ENCODE measurements at places on chromosomes 4 and X.

- DNase-seq: peak; percentile 2
These were observed 28.5 kb downstream of the PHEX start for GRCh38 chrX:22060415-22061280.

GRCh38 chr4:105140684-105141490 is 5.8 kb upstream of the TET2 start:
- DNase-seq: no peak

DNA sequence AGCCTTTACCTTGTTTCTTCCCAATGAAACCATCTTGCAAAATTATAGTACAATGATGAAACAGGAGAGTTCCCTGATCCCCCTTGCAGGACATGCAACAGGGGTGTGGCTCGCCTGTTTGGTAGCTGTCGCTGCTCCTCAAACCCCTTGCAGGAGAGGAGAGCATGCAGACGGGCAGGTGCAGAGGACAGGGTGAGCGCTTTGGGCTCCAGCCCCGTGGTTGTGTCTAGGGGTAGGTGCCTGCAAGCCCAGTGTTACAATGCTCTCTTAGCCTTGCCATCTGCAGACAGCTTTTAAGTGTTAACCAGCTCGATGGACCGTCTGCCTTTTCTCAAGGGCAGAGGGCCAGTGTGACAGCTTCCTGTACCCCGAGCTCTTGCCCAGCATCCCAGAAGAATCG is 102.0 kb downstream of the TAB3 start:
- no peak for DNase-seq

DNA sequence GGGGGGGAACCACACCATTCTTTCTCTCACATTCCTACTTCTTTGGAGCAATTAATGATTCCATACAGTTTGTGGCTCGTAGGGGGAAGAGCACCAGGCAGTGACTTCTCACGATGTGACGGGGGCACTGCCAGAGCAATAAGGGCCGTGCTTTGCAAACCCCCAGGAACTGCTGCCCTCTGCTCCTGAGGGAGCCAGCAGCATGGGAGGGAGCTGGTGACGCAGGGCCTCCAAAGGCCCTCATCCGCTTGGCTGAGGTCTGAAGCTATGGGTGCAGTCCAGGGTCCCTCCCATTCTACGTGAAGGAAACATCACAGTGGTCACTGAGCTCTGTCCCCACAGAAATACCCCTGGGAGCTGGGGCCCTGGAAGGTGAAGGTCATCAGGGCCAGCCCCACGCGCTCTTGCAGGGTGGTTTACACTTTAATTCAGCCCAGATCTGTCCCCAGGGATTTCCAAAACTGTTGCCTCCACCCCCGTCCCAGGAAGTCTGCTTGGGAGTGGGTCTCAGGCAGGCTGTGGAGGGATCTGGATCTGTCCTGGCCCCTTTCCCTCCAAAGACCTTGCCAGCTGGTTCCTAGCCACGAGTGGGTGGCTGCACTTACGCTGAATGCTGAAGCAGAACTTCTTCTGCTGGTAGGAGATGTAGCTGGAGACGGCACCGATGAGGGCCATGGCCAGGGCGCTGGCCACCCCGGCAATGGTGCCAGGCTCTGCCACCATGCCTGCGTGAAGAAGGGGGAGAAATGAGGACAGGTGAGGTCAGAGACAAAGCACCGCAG is 82.6 kb downstream of the MTMR1 start:
- no peak for DNase-seq

DNA sequence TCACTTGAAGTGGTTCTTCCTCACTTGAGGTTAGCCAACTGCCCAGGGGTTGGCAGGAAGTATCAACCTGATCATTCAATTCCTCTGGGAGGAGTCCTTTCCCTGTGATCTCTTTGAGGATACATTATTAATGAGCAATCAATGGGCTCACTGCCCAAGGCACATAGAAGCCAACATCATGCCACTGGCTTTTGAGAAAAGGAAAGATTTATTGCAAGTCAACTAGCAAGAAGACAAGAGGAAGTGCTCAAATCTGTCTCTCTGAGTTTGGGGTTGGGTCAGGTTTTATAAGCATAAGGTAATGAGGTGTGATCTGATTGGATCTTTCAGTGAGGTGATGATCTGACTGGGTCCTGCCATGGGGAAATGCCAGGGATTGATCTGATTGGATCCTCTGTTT is 39.6 kb downstream of the FGFBP1 start:
- no peak for DNase-seq

GRCh38 chr4:1783970-1784369 is 9.1 kb upstream of the FGFR3 start:
- DNase-seq: no peak

- no peak for DNase-seq
These were observed 77.3 kb downstream of the FHDC1 start for GRCh38 chr4:153013202-153013977.

DNA sequence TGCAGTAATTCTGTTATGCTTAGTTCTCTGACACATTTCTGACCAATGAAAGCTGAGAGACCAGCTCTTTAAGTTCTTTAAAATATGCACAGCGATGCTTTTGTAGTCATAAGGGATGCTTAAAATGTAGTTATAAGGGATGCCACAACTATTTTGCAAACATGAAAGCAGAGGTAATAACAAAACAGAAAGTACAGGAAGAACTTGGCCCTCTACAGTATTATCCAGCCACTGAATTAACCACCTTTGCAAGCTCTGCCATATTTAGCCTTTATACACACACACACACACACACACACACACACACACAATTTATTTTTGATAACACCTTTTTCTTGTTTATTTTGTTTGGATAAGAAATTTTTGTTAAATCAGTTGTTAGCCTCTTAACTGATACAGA is 590.0 kb downstream of the FAT4 start:
- no peak for DNase-seq

DNA sequence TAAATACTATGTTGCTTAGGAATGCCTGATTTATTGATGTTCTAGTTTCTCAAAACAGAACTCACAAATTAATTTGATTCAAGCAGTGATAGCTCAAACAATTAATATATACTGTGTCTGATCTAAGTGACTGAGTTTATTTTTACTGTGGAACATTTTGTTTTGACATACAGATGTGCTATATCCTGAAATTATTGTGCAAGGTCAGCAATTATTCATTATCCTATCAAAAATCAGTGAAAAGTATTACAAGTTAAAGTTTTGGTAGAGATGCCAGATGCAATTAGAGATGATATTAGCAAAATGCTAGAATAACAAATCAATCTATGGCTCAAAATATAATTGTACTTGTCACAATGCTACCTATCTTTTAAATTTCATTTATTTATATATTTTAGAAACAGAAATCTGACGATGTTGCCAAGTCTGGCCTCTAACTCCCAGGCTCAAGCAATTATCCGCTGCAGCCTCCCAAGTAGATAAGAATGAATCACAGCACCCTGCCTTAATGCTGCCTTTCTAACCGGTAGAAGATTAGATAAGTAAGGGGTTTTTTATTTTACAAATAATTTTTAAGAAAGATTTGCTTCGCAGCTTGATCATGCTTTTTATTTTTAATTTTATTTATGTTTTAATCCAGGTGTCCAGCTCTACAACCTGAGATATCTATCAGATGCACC is 825.5 kb upstream of the NDST4 start:
- DNase-seq: no peak

GRCh38 chr4:16192631-16193518 is 33.4 kb downstream of the TAPT1 start:
- no peak for DNase-seq

DNA sequence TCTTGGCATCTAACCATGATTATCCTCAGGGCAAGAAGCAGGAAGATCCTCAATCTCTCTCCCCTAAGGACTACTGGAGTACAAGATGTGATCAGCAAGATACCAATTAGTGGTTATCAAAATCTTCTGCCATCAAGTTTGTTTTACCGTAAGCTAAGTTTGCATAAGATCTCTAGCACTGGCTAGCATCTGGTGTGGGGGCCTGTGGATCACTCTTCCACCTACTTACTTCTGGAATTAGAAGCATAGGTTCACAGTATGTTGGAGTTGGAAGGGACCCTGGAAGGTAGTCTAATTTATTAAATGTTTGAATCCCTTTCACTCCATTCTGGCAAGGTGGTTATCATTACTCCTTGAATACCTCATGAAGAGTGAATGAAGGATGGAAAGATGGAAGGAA is 93.3 kb upstream of the BANK1 start:
- DNase-seq: no peak

GRCh38 chrX:49762175-49762720 is 66.5 kb upstream of the PAGE1 start:
- no peak for DNase-seq

GRCh38 chr4:132180020-132180427 is 969.1 kb upstream of the PCDH10 start:
- no peak for DNase-seq

- DNase-seq: no peak
These were observed 123.2 kb downstream of the TRIML1 start for GRCh38 chr4:188262464-188262863.

DNA sequence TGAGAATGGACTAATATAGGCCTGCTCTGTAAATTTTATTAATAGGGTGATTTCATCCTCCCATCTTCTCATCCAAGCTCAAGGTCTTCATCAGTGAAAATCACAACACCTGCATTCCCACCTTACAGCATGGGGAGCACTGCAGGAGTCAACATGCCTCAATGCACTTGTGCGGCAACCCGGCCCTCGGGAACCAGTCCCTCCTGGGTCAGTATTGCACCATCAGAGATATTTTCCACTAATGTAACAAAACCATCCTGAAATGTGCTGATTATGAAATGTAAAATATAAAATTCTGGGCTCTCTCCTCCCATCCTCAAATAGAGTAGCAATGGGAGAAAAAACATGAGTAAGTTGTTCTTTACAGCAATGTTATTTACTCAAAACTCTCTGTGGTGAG is 13.0 kb downstream of the USP46 start:
- no peak for DNase-seq

GRCh38 chr4:5773271-5773555 is 62.2 kb downstream of the EVC start:
- no peak for DNase-seq

DNA sequence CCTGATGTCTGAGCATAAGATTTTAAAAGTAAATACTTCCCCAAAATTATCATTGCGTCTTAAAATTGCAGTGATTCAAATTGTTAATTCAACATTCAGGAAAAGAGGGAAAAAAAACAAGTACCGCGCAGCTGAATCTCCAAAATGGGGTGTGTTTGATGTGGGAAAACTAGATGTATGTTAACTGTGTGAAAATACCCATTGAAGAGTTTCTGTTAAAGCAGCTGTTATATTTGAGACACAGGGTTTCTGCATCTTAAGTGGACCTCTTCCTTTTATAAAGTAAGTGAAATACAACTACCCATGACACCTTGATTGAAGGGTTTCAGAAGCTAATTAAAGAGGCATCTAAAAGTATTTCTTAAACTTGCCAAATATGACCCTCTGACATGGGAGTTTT is 1186.1 kb downstream of the NLGN4X start:
- DNase-seq: no peak

DNA sequence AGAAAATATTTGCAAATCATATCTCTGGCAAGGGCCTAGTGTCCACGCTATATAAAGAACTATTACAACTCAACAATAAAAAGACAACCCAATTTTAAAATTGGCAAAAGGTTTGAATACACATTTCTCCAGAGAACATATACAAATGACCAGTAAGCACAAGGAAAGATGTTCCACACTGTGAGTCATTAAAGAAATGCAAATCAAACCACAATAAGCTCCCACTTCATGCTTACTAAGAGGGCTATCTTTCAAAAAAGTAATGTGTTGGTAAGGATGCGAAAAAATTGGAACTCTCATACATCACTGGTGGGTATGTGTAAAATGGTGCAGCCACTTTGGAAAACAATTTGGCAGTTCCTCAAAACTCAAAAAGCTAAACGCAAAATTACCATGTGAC is 884.0 kb upstream of the INTU start:
- DNase-seq: no peak

DNA sequence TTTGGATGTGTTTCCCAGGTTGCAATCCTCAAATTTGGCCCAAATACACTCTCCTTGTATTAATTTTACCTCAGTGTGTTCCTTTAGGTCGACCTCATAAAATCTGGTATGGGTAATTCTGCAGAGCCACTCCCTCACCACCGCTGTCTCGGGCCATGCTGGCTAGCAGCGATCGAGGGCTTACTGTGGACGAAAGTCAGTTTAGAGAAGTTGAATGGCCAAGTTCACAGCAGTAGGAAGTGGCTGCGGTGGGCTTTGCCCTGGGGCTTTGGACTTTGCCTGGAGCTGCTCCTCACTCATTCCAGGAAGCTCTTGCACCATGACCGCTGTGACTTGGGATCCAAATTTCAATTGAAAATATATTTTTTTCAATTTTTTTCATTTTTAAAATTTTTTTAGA is 19.6 kb downstream of the TMEM187 start:
- no peak for DNase-seq

DNA sequence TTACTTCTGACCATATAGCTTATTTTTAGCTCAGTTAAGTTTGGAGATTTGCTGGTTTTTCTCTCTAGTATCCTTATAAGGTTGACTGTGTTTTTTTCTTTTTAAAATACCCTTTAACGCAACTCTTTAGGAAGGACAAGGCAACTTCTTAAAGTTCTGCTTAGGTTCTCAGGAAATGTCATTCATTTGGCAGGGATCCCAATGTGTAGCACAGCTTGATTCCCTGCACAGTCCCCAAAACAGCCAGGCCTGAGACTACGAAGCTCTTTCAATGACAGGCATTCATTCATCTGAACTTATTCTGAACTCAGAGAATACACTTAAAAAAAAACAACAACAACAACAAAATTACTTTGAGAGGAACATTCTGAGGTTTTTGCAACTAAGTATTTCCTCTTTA is 1765.8 kb downstream of the PCDH7 start:
- no peak for DNase-seq

GRCh38 chr4:48509543-48509942 is 19.5 kb downstream of the ZAR1 start:
- DNase-seq: no peak

GRCh38 chr4:101801958-101802357 is 11.4 kb downstream of the BANK1 start:
- DNase-seq: no peak

DNA sequence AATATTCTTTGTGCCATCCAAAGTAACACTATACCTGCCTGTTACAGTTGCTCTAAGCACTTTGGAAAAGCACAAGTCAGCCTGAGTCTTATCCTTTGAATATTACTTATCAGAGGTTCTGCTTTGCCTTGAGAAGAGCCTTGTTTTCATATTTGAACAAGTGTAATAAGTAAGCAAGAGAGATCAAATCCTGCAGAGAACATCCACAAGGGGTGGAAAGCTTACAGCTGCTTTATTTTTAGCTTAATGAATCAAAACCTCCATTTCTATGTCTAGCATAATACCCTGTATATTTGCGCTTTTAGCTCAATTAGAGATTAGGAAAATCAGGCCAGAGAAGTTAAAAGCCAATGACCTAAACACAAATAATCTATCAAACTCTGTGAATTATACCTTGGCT is 139.8 kb downstream of the CDS1 start:
- no peak for DNase-seq

GRCh38 chrX:129115935-129116334 is 407.4 kb downstream of the SMARCA1 start:
- DNase-seq: no peak

- DNase-seq: no peak
These were observed 245.4 kb downstream of the ADGRL3 start for GRCh38 chr4:61445374-61446063.

DNA sequence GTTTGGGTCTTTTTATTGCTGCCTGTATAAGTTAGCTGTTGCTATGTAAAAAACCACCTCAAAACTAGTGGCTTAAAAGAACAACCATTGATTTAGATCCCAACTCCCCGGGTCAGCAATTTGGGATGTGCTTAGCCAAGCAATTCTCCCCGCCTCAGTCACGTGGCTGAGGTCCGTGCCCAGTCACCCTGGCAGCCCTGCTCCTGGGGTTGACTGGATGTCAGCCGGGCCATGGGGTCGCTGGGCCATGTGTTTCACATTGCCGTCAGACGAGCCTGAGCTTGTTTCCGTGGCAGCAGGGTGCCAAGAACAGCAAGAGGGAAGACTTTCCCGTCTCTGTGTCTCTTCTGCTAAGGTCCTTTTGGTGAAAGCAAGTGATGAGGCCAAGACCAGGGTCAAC is 345.7 kb upstream of the FAT1 start:
- no peak for DNase-seq
